ENCODE measurements at places on chromosomes 4 and X.
A peak's percentile ranks its signal among the peaks of the same experiment; 100 is the strongest.

DNA sequence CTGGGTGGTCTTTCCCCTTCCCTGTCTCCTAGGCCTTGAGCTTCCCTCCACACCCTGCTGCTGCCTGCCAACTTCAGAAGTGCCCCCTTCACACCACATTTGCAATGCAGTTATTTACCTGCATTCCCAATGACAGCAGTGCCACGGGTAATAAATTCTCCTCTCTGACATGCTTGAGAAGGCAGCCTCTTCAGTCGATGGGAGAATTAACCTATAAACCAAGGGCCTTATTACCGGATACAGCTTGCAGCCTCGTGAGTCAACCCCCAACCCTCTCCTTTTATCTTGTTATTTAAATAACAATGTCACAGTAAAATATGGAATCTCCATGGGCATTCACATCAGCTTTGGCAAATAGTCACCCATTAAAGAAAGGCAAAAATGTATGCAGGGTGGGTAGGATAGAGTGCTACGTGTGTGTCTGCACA lies 34.7 kb upstream of the LGI2 start:
- DNase-seq, result no peak

DNA sequence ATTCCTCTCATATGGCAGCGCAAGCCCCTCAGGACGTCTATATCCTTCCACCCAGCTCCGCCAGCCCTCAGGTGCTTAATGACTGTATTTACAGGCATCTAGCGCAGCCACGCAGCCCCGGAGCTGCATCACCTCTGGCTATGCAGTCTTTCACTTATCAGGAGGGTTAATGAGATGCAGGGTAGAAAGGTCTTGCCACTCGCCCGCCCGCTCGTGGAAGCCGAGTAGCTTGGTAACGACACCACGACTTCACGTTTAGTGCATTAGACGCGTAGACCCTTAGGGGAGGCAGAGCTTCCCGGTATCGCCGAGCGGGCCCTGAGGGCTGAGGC lies 1.5 kb upstream of the SLC16A2 start:
- no peak for DNase-seq

DNA sequence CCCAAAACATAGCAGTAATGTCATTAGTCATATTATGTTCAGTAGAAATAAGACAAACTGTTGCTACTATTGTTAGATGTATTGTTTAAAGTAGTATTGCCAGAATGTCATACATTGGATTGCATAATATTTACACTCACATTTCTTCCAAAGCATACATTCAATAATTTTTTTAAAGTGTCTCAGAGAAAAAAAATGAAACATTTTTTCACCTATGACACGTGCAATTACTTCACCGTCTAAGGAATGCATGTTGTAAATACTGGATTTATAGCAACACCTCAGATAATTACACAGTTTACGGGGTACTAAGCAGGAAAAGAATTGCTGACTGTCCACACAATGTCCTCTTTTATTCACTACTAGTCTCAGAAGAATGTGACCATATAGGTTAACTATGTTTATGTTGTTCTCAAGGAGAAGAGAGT lies 162.1 kb downstream of the PCDH18 start:
- DNase-seq, result no peak

DNA sequence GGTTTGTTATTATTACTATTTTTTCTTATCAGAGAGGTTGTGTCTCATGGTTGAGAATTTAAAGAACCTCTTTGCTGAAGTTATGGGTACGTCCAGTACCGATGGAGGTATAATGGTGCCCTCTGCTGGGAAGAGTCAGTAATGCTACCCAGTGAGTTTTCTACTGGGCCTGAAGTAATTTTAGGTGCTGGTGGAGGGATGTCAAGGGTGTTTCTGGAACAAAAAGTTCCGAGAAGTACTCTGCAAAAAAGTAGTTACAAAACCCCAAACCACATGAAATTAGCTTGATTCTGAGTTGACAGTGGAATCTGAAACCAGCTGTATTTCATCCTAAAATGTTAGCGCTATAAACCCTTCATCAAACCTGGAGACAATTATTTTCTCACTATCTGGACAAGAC lies 102.5 kb upstream of the MID1 start:
- peak; percentile 0 for DNase-seq

GRCh38 chrX:117543885-117544284 lies 572.7 kb downstream of the KLHL13 start:
- no peak for DNase-seq

DNA sequence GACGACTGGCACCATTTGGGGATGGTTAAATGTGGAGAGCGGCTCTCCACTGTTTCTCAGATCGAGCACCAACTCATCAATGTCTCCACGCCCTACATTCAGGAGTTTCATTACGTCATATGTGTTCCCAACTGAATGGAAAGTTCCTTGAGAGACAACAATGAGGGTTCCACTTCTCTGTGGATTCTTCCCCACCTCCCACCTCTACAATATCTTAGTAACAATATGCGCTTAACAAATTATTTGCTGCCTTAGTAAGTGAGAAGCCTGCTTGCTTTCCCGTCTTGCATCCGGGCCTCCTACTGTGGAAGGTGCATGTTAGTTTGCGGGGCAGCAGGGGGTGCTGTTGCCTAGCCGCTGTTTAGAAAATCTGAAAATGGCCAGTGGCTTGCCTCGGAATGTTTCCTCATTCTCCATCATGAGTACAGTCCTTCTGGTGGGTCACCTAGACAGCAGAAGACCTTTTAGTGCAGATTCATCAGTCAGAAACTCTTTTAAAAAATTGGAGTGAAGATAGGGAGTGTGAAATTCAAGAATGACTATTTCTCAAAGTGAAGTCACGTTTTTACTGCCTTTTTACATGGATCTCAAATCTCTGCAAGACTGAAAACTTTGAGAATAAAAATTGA lies 55.7 kb downstream of the PHOX2B start:
- no peak for DNase-seq

DNA sequence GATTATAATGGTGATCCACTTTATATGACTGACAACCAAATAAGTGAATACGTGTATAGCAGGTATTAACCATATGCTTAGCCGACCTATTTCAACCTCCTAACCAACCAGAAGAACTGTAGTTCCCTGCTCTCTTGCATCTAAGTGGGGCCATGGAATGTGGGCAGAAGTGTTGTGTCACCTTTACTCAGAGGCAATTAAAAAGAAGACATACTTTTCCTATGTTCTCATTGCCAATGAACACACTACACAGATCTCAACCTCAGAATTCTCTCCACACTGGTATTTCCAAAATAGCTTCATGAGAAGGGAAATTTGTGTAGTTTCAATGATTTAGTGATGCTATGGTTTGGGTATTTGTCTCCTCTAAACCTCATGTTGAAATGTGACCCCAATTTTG lies 3.2 kb upstream of the NFKB1 start:
- no peak for DNase-seq

GRCh38 chrX:17750436-17750835 lies 13.1 kb downstream of the SCML1 start:
- no peak for DNase-seq

- no peak for DNase-seq
Observed at GRCh38 chr4:24000470-24000831, 110.6 kb upstream of the PPARGC1A start.

- no peak for DNase-seq
Observed at GRCh38 chr4:54802336-54802735, 144.6 kb downstream of the KIT start.

DNA sequence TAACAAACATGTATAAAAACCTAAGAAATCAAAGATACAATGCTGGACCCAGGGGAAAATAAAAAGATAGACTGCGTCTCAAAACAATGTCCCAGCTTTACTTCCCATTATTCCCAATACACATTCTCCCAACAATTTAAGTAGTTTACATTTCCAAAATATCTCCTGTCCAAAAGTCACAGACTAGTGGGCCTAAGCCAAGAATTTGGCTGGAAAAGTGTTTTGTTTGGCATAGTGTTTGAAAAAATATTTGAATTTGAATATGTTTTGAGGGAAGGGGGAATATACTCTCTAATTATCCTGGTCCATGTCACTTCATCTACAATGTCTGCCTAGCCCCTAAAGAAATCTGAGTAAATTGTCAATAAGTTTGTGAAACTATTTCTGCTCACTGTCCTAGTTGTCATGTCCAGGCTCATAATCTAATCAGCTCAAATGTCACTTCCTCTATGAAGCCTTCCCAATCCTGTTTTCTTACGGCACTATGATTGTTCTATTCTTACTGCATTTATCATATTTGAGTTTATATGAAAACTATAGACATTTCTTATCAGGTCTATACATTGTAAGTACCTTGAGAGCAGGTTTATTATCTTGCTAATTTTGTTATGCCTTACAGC lies 74.4 kb downstream of the SEC24D start:
- no peak for DNase-seq

DNA sequence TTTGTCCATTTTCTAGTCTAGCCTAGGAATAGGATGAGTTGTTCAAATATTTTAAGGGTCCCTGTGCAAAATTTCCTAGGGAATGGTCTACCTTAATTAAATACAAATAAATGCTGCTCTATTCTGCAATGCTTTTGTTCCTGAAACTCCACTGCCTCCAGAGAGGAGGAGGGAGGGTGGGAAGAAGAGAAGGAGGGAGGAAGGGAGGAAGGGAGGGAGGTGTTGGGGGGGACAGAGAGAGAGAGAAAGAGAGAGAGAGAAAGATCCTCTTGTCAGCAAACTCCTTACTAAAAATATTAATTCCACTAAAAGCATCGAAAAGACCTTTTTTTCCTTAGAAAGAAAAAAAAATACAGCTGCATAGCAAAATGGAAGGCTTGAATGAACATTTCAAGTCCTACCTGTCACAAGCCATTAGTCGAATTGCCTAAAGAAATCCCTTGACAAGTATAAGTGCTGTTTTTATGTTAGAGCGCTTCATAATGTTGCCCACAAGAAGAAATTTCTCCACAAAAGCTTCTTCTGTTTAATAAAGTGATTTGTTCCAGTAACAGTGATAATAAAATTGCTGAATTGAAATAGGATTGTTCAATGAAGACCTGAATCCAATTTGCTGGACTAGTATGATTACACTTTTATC lies 106.0 kb downstream of the NKX6-1 start:
- DNase-seq, result no peak

- no peak for DNase-seq
Observed at GRCh38 chr4:52260514-52261210, 209.6 kb downstream of the SPATA18 start.

- peak; percentile 8 for DNase-seq
Observed at GRCh38 chr4:113020966-113021365, 28.5 kb upstream of the ANK2 start.

All from NCI-H446 treated with DMSO at 0.1 percent for 48 hours (cell line).